ENCODE measurements at places on chromosomes 16 and 17.
A peak's percentile ranks its signal among the peaks of the same experiment; 100 is the strongest.

DNA sequence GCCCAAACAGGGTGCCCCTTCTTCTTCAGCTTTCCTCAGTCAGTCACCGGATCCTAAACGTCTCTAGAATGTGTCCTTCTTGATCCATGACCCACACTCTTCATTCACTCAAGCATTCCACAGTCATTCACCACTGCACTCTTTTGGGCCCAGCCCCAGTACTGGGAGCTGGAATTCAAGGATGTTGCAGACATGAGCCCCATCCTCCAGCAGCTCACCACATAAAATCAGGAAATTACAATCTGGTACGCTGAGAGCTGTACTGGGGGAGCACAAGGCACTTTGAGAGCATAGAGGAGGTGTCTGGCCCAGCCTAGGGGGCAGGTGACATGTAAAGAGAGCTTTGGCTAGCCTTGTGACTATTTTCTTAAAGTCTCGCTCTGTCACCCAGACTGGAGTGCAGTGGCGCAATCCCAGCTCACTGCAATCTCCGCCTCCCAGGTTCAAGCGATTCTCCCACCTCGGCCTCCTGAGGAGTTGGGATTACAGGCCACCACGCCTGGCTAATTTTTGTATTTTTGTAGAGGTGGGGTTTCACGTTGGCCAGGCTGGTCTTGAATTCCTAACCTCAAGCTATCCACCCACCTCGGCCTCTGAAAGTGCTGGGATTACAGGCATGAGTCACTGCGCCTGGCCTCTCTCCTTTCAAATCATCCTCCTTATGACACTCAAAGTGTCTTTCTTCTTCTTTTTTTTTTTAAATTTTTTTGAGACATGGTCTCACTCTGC lies 18.7 kb downstream of the CES4A start:
- no peak for DNase-seq

DNA sequence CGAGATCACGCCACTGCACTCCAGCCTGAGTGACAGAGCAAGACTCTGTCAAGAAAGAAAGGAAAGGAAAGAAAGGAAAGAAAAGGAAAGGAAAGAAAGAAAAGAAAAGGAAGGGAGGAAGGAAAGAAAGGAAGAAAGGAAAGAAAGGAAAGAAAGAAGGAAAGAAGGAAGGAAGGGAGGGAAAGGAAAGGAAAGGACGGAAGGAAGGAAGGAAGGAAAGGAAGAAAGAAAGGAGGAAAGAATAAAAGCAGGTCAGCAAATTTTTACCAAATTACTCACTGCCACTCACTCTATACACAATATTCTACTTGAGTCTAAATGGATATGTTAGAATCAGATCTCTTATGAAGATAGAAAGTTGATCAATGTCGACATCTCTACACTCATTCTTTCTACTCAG lies 49.8 kb downstream of the RND2 start:
- no peak for DNase-seq

GRCh38 chr17:31695456-31696090 lies 163.5 kb downstream of the COPRS start:
- DNase-seq = no peak

- DNase-seq = no peak
Observed at GRCh38 chr17:6700948-6701307, 12.2 kb downstream of the SLC13A5 start.

- no peak for DNase-seq
Observed at GRCh38 chr16:30350134-30350871, 4.8 kb downstream of the CD2BP2 start.

DNA sequence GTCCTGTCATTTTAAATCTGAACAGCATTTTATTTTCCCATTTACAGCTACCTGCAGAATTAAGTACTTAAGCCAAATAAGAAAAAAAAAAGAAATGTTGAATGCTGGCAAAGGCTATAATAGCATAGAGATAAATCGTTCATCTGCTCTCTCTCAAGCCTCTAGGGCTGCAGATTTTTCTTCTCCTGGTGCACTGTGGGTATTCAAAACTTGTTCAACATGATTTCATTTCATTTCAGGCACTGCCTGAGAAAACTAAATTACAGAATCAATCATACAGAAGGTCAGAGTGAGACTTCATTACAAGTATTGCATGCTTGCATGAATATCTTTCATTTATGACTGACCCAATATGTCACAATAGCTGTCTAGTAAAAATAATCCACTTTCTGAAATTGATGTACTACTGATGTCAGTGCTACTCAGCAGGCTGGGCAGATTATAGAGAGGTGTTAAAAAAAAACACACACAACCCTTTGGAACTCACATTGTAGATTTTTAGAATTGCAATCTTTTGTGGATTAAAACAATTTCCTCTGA lies 86.2 kb downstream of the TOX3 start:
- DNase-seq = no peak

DNA sequence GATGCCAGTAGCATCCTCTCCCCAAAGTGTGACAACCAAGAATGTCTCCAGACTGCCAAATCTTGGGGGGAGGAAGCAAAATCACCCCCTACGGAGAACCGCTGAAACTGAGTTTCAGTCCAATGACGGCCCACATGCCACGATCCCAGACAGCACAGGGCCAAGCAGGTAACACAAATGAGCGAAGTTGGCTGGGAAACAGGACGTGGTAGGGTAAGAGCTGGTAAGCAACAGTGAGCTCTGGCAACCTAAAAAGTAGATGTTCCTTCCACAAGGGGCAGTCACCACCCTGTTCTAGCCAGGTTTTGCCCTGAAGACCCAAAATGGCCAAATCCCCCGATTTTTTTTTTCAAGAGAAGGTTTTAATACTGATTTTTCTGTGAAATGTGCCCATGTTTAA lies 25.4 kb downstream of the ZFHX3 start:
- no peak for DNase-seq

DNA sequence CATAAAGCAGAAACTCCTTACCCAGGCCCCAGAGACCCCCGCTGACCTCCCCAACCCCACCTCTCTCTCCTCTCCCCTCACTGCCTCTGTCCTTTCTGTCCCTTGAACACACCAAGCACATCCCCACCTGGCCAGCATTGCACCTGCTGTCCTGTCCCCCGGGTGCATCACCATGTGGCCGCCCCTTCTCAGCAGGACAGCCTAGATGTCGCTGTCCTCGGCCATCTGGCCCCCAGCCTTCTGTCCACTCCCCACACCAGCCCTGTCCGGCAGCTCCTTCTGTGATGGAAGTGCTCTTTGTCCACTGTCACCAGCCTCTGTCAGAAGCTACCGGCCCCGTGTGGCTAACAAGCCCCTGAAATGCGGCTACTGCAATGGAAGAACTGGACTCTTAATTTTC lies 12.3 kb upstream of the MPRIP start:
- DNase-seq = no peak

DNA sequence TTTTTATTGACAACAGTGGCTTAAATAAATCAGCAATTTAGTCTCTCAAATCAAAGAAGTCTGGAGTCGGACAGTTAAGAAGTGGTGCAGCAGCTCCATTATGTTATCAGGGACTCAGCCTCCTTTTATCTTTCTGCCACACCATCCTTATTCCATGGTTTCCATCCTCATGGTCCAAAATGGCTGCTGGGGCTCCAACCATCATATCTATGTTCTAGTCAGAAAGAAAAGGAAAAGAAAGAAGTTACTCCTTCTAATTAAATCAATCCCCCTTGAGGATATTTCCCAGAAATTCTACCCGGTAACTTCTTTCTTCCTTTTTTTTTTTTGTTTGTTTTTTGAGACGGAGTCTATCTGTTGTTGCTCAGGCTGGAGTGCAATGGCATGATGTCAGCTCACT lies 109.5 kb downstream of the HS3ST2 start:
- no peak for DNase-seq

DNA sequence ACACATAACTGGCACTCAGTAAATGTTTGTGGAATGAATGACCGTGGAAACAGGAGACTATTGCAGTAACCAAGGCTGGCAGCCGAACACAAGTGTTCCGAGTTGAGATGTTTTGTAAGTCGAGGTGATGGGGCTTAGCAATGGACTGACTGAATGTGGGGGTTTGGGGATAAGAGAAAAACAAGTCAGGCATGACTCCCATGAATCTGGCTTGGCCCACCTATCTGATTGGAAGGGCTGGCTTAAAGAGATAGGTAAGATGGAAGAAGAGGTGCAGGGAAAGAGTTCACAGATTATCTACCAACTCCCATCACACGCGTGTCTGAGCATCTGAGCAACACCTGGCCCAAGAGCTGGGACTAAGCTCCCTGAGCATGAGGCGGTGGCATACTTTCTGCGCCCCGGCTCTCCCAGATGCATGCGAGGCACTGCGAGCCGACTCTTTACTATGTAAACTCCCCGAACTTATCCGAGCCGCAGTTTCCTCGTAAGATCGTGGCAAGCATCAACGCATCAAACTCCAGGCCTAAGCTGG lies 539 bp downstream of the IFT20 start:
- no peak for DNase-seq

- DNase-seq = no peak
Observed at GRCh38 chr17:61482467-61482866, 30.2 kb downstream of the TBX4 start.

DNA sequence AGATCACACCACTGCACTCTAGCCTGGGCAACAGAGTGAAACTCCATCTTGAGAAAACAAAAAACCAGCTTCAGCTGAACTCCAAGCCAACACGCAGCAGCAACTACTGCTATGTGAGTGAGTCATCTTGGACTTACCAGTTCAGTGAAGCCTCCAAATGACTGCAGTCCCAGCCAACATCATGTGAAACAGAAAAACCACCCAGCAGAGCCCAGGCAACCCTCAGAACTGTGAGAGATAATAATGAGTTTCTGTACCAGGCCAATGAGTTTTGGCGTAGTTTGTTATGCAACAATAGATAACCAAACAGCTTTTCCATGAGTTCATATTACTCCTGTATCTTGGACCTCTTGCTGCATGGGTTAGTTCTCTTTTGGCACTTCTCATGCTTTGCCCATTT lies 23.3 kb downstream of the PHF12 start:
- DNase-seq = peak; percentile 20

GRCh38 chr16:52827456-52827855 lies 225.2 kb downstream of the CHD9NB start:
- DNase-seq = no peak

- DNase-seq = no peak
Observed at GRCh38 chr17:4317610-4318009, 48.9 kb downstream of the UBE2G1 start.

GRCh38 chr17:44910231-44911106 lies 4.8 kb downstream of the GFAP start:
- DNase-seq = no peak

DNA sequence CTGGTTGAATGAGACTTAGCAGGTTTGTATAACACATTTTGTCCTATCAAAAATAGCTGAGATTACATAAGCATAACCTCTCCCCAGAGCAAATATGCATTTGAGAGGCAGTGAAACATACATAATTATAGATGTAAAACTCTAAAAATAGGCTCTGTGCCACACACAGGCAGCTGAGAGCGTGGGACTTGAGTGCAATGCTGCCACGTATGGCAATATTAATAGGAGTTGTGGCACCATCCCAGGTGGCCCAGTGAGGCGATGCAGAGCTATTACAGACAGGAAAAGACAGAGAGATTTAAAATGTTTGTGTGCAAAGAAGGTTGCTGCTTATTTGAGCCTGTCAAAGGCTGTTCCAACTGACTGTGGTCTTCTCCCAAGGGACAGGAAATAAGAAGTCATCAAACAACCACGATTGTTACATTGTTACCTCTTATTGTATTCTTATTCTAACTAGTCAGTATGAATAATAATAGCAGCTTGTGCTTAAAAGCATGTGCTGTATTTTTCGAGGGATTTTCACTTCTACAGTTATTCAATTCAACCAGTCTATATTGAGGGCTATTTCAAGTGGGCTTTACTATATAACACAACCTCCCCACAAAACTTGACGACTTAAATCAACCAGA lies 116.5 kb downstream of the SALL1 start:
- DNase-seq = no peak

DNA sequence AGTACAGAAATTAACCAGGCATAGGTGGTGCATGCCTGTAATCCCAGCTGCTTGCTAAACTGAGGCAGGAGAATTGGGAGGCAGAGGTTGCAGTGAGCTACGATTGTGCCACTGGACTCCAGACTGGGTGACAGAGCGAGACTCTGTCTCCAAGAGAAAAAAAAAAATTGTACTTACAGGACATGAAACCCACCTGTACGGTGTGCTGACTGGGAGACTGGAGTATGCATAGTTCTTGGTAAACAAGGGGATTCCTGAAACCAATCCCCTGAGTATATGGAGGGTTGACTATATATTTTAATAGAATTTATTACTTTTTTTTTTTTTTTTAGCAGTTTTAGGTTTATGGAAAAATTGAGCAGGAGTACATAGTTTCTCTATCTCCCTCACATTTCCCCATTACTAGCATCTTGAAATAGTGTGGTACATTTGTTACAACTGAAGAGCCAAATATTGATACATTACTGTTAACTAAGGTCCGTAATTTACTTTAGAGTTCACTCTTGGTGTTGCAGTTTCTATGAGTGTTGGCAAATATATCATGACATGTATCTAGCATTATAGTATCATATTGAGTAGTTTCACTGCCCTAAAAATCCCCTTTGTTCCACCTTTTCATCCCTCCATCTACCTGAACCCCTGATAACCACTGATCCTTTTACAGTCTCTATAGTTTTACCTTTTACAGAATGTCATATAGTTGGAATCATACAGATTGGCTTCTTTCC lies 19.3 kb downstream of the TENT4B start:
- DNase-seq = no peak

GRCh38 chr17:13589658-13590057 lies 12.1 kb downstream of the HS3ST3A1 start:
- DNase-seq = no peak

GRCh38 chr16:79339863-79340262 lies 260.7 kb downstream of the MAF start:
- no peak for DNase-seq

DNA sequence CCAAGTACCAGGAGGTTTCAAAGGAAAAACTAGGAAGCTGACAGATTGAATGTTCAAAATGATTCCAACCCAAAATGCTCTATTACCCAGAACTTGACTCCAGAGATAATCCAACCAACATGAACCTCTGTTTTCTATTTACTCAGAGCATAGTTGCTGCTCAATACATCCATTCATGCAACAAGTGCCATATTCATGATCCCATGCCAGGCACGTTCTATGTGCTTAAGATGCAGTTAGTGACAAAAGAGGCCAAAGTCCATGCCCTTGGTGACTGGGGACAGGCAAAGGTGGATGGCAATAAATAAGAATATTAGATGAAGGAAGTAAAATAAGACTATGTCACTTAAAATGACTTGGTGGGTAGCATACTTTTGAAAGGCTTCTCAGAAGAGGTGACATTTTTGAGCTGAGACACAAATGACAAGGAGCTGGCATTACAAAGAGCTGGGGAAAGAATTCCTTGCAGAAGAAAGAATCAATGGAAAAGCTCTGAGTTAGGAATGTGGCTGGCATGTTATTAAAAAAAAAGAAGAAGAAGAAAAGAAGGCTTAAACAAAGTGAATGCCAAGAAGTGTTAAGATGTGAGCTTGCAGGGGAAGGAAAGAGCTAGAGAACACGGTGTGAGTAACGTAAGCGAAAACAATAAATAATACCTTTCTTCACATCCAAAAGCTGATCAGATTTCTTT lies 34.5 kb downstream of the TOX3 start:
- DNase-seq = no peak

DNA sequence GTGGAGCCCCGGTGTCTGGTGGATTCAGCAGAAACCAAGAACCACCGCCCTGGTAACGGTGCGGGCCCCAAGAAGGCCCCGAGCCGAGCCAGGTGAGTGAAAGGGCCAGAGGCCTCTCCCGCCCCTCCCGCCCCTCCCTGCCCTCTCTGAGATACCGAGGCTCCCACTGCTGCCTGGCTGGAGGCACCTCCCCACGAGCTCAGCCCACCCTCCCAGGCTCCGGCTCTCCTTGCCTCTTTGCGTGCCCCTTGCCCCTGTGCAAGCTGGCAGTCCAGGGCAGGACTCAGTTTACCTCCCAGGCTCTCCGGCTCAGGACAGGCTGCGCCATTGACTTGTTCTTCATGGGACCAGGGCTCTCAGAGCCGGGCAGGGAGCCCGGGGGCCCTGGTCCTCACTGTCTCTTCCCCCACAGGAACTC lies 14.1 kb upstream of the MYO15B start:
- DNase-seq = no peak

Data from T-helper 22 cell (primary cell).